Cardiac atrium fibroblast (primary cell): ENCODE measurements at places on chromosomes 5 and 9. TPM values are rescaled to one million over a fixed set of nuclear protein-coding genes. Genes with fewer than 3 reads are reported as not detected.

C5orf58 gene
- total RNA-seq: not detected in 2 replicates

PCDHGB5 gene
- total RNA-seq: 21.7 and 22.2 TPM in 2 replicates

LCN6 gene
- total RNA-seq: not detected in 2 replicates

TMC1 gene
- not detected in 2 replicates for total RNA-seq

MARCHF3 gene
- 9.0 and 29.5 TPM in 2 replicates for total RNA-seq

CCDC192 gene
- not detected in 2 replicates for total RNA-seq

NEUROG1 gene
- total RNA-seq: not detected in 2 replicates

SPATA6L gene
- total RNA-seq: 0.16 TPM in 1 of 2 replicates, not detected in the other

PLCXD3 gene
- 14.1 and 20.9 TPM in 2 replicates for total RNA-seq

APBA1 gene
- total RNA-seq: 3.1 and 14.3 TPM in 2 replicates

HK3 gene
- 0.65 TPM in 1 of 2 replicates, not detected in the other for total RNA-seq

TPPP gene
- total RNA-seq: 0.72 and 1.1 TPM in 2 replicates

BSPRY gene
- not detected in 2 replicates for total RNA-seq

STK32A gene
- under 0.01 and 0.18 TPM in 2 replicates for total RNA-seq

PCDHB4 gene
- total RNA-seq: 0.18 and 0.97 TPM in 2 replicates

BRINP1 gene
- not detected in 2 replicates for total RNA-seq

TOR1B gene
- total RNA-seq: 20.0 and 34.0 TPM in 2 replicates

NDUFB6 gene
- 36.6 and 51.4 TPM in 2 replicates for total RNA-seq

KLHL9 gene
- total RNA-seq: 24.2 and 25.9 TPM in 2 replicates

PITX1 gene
- total RNA-seq: not detected in 2 replicates

THBS4 gene
- 0.16 TPM in 1 of 2 replicates, not detected in the other for total RNA-seq

MYO10 gene
- 23.5 and 24.9 TPM in 2 replicates for total RNA-seq

LCP2 gene
- total RNA-seq: not detected in 2 replicates

IL3 gene
- not detected in 2 replicates for total RNA-seq

FGF1 gene
- 1.8 and 37.7 TPM in 2 replicates for total RNA-seq

ORM1 gene
- not detected in 2 replicates for total RNA-seq
